ENCODE measurements at places on chromosomes 6 and 20. TPM values are rescaled to one million over a fixed set of nuclear protein-coding genes. Genes with fewer than 3 reads are reported as not detected.

The RAB32 gene
- 72.4 TPM for total RNA-seq

The KCNQ5 gene
- total RNA-seq, result 8.7 TPM

The WFDC10B gene
- total RNA-seq, result not detected

The TMEM200A gene
- total RNA-seq, result 0.32 TPM

The NOTCH4 gene
- total RNA-seq, result 0.26 TPM

The NOX3 gene
- total RNA-seq, result not detected

The PKIB gene
- total RNA-seq, result 0.57 TPM

The TMEM239 gene
- total RNA-seq, result not detected

The TP53TG5 gene
- total RNA-seq, result not detected

The MPIG6B gene
- total RNA-seq, result not detected

The VGLL2 gene
- total RNA-seq, result 0.75 TPM

The PRICKLE4 gene
- total RNA-seq, result 3.1 TPM

The BMP7 gene
- not detected for total RNA-seq

The EPHA7 gene
- 31.4 TPM for total RNA-seq

The MYL9 gene
- 83.7 TPM for total RNA-seq

The PDE10A gene
- 21.6 TPM for total RNA-seq

The OPRL1 gene
- 1.2 TPM for total RNA-seq

The SLC17A1 gene
- not detected for total RNA-seq

The MYLIP gene
- 9.1 TPM for total RNA-seq
